Astrocyte (in vitro differentiated cells and primary cell): ENCODE measurements at places on chromosomes 2 and 18. TPM values are rescaled to one million over a fixed set of nuclear protein-coding genes. Genes with fewer than 3 reads are reported as not detected.

- no peak for DNase-seq
Measured at GRCh38 chr2:64823794-64824193, 165.4 kb upstream of the SLC1A4 start.

- no peak for DNase-seq
Measured at GRCh38 chr2:37816686-37817085, 108.4 kb upstream of the RMDN2 start.

- DNase-seq: no peak
Measured at GRCh38 chr2:48075631-48076030, 169.3 kb upstream of the FBXO11 start.

GRCh38 chr18:50282521-50283335 is 1.4 kb upstream of the MBD1 start:
- no peak for DNase-seq

Gene MALL
- 0.19 and 0.36 TPM in 2 replicates for total RNA-seq

Gene FSHR
- 0.30 and 0.38 TPM in 2 replicates for total RNA-seq

DNA sequence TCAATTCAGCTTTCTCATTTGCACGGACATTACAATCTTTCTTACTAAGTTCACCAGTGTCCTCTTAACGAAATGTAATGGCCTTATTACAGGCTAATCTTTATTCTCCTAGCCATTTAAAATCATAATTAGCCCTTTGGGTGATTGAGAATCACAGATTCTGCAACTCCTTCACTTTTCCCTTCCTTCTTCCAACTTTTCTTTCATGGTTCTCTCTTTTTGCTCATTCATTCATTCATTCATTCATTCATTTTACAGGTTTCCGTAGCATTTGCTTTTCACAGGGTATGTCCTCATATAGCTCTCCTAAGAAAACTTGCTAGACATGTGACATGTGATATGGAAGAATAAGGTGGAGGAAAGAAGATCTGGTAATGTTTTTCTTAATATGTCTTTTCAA is 16.0 kb downstream of the TBR1 start:
- no peak for DNase-seq

Gene ERBB4
- 0.72 and 1.2 TPM in 2 replicates for total RNA-seq

GRCh38 chr2:238163481-238164198 is 4.9 kb downstream of the ERFE start:
- DNase-seq: no peak

DNA sequence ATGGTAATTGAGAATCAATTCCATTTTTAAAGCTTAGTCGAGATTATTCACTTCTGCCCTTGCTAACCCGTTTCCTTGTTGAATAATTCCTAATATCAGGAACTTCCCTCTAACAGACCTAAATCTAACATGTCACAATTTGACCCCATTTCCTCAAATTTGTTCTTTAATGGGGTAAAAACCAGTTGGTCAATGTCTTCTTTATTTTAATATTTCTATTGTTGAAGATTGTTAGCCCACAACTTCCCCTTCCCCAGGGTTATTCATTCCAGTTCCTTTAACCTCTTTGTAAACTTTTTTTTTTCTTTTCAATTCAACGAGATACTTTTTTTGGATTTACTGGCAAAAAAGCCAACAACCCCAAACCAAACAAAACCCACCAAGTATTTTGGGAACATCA is 7.3 kb downstream of the TNFRSF11A start:
- DNase-seq: no peak

- no peak for DNase-seq
Measured at GRCh38 chr2:10016001-10016801, 27.1 kb upstream of the KLF11 start.

Gene FBXO15
- total RNA-seq: 1.2 TPM in 2 replicates

- DNase-seq: no peak
Measured at GRCh38 chr2:100248044-100248330, 74.3 kb downstream of the LONRF2 start.

DNA sequence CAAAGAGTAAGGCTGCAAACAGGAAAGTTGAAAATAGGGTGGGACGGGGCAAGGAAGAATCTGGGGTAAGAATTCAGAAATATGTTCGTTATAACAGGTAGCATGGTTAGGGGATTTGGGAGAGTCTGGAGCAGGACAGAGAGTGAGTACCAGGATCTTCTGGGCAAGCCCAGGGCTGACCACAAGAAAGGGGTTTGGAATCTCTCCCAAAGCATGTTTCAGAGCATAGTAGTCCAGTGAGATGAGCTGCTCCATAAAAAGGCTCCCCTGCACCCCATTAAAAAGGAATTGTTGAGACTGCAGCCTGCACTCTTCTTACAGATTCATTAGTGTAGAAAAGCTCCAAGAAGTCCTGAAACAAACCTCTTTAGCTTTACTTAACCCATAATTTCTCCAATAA is 291.1 kb downstream of the MTX2 start:
- DNase-seq: no peak

DNA sequence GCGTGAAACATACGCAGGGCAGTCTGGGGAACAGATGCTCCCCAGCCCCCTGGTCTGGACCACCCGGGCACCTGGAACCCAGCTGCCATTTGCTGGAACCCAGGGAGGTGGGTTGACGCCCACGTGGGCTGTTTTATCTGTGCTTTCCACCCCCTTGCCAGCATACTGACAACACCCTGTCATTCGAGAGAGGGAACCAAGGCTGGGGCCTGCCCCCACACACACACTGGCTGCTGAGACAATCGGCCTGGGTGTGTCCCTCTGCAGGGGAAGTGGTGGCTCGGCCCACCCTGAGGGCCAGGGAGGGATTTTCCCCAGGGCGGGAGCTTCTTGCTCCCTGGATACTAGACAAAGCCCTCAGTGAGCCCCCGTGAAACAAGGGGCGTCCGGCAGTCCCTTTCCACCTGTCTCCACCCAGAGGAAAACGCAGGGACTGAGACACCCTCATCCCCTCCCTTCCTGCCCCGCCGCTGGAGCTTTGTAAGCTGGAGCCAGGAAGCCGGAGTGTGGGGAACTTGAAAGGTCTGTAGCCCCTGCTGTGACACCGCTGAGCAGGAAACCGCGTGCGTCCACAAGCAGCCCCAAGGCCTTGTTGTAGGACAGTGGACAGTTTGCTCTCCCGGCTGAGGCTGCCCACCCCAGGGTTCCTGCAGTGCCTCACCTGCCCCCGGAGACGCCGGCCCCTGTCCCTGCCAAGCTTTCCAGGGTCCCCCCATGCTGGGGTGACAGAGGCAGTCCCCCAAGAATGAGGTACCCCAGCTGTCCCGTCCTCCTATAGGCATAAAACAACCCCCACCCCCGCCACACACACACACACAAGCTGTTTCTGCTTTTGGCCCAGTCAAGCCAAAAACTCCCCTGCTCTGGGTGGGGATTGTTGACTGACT is 14.1 kb upstream of the KLF11 start:
- DNase-seq: no peak

DNA sequence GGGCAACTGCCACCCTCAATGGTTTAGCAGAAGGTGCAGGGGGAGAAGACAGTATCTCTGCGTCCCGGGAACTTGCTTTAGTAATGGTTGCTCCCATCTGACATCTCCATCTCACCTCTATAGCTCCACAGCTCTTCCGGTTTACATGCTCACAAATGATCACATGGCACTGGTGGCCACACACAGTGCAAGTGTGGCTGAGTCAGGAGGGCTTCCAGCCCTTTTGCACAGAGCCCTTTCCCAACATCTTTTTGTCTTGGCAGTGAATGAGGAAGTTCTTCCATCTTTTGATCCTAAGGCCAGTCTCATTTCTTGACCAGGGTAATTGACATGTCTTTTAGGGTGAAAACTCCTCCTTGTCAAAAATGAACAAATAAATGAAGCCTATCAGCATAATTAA is 347.7 kb downstream of the LPIN1 start:
- DNase-seq: no peak

DNA sequence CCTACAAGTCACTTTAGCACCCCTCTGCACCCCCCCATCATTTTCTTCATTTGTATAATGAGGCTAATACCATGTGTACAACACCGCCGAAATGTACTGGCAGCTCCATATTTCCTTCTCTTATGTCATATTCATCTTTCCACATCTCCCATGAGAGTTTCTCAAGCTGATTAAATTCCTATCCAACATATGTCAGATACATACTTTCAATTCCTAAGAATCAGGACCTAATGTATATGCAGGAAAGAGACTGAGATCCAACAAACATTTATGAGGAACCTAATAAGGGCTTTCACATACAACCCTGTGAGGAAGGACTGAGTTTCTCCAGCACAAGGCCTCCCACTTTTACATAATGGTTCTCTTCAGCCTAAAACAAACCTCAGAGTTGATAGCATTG is 41.9 kb downstream of the PRKD3 start:
- DNase-seq: peak; percentile 37

Gene SERPINB7
- 11.3 and 18.0 TPM in 2 replicates for total RNA-seq

Gene TANC1
- 45.0 and 45.2 TPM in 2 replicates for total RNA-seq
